Lung (tissue), 17 donors: ENCODE measurements at places on chromosomes 11 and 22. TPM values are rescaled to one million over a fixed set of nuclear protein-coding genes. Genes with fewer than 3 reads are reported as not detected.

The LRRN4CL gene
- total RNA-seq, result 2.6 TPM

The PRR5L gene
- 10.4 TPM for total RNA-seq

The RAC2 gene
- total RNA-seq, result 16.7 TPM

The OR2AG2 gene
- total RNA-seq, result 0.18 TPM

The OR52N4 gene
- total RNA-seq, result 0.26 TPM

The MYRF gene
- total RNA-seq, result 41.2 TPM

The FBXO3 gene
- 23.0 TPM for total RNA-seq

- DNase-seq, result no peak
Measured at GRCh38 chr11:614021-614622, 1.6 kb downstream of the IRF7 start.

GRCh38 chr11:86046116-86046515 is 22.8 kb downstream of the PICALM start:
- DNase-seq, result no peak

- no peak for DNase-seq
Measured at GRCh38 chr11:76667271-76667818, 3.2 kb downstream of the LRRC32 start.

DNA sequence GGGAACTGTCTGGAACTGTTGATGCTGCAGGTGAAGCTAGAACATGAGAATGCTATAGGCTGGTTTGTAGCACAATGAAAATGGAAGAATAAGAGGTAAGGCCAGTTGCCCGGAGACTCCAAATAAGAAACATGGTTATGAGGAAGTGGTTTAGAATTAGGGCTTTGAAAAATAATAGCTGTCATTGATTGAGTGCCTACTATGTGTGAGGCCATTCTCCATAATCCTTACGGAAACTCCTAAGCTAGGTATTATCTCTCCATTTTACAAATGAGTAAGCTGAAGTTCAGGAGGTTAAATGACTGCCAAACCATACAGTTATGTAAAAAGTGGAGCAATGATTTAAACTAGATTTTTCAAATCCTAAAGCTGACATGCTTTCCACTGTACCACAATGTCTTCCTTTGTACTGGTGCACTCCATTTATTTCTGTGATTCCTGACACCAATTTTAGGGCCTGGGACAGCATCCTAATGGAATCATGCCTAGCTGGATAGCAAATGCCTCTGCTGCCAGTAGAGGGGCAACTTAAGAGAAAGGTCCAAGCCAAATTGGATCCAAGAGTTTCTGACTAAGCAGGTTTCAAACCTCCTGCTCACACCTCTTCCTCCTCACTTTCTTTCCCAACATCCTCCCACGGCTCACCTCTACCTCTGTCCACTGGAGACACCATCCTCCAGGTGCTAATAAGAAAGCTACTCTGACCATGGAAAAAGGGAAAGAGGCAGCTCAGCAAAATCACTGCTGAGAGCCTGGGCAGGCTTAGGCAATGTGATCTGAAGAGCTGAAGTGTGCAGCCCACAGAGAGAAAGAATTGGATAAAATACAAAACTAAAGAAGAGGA is 46.9 kb upstream of the PICALM start:
- no peak for DNase-seq

- no peak for DNase-seq
Measured at GRCh38 chr11:122984186-122985011, 2.8 kb upstream of the BSX start.

GRCh38 chr11:112292785-112293407 is 32.2 kb upstream of the PLET1 start:
- DNase-seq, result peak; percentile 29

DNA sequence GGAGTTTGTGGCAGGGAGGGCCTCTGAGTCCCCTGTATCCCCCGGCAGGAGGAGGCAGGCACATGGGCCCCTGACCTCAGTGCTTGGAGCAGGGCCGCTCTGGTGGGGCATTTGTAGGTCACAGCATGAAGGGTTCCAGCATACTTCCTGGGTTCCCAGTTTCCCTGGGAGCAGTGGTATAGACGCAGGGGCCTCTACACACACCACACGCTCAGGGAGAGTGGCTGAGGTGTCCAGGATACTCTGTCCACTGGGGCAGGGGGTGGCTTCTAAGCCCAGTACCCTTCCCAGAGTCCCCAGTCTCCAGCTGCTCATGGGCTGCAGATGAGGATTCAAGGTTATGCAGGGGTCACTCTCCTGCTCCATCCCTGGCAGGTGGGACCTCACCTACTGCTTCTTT is 6.1 kb downstream of the LSP1 start:
- DNase-seq, result no peak

DNA sequence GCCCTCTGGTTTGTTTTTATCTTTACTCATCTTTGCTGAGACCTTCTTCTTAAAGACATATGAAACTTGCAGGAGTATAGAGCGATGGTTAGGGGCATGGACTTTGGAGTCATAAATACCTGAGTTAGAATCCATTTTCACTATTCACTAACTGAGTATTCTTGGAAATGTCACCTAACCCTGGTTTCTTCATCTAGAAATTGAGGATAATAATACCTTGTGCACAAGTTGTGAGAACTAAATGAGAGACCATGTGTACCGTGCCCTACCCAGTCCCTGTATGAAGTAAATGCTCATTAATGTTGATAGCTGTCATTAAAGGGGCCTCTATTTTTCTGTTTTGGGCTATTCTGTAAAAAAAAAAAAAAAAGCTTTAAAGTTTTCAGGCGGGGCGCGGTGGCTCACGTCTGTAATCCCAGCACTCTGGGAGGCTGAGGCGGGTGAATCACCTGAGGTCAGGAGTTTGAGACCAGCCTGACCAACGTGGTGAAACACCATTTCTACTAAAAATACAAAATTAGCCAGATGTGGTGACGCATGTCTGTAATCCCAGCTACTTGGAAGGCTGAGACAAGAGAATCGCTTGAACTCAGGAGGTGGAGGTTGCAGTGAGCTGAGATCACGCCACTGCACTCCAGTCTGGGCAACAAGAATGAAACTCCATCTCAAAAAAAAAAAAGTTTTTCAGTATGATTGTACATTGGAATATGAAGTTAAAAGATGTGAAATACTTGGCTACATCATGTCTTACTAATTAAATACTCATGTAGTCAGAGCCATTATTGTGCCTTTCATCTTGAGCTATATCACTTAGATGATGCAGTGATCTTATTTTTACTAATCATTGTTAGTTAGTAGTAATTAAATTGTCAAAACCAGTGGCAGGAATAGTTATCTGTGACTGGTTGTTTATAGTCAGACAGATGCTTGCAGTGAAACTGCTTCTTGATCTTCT is 95.0 kb downstream of the AMOTL1 start:
- DNase-seq, result no peak

DNA sequence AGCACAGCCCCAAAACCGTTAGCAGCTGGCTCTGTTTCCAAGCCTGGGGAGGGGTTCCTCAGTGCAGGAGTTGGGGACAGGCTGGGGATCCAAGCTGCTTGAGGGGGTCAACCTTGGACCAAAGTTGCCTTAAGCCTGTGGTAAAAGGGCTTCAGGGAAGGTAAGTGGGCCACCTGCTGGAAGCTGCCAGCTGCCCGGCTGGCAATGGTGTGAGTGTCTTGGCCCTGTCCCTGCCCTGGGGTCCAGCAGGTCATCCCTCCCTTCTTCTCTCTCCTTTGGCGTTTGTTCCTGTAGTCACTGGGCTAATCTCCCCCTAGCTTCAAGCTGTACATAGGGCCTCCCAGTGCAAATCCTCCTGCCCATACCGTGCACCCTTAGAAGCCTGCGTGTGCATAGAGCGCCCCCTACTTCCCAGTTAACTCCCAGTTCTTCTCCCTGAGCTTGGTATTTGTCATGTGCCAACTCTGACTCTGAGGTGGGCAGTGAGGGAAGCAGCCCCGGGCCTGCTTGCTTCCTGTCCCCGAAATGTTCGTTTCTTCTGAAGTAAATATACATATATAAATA is 4.4 kb downstream of the TMEM258 start:
- peak; percentile 53 for DNase-seq

- peak; percentile 29 for DNase-seq
Measured at GRCh38 chr11:121082670-121083069, 18.4 kb upstream of the TECTA start.

DNA sequence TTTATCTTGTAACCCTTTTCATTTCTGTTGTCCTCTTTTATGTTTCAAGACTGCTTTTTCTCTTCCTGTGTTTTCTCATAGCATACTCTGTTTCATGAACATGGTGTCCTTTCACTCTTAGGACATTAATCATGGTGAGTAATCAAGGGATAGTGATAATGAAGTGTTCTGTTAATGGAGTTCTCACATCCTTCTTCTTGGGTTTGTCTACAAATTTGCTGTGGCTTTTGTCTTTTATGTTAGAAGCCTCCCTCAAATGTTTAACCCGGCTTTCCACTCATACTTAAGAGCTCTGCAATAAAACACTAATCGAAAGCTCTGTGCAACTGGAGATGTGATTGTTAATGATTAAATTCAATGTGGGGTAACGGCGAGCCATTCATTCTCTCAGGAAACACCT is 593.6 kb downstream of the NELL1 start:
- no peak for DNase-seq

DNA sequence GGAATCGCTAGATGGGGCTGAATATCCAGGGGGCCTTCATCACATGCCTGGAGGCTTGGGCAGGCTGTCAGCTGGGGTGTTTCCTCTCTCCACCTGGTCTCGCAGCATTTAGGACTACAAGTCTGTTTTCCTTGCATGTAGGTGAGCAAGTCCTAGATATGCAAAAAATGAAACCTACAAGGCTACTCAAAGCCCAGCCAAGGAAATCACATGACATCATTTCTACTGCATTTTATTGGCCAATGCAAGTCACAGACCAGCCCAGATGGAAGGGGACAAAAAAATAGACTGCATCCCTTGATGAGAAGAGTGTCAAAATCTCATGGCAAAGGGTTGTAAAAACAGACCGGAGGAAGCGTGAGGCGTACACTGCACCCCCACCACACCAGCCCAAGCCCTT is 9.6 kb upstream of the APOBEC3B start:
- DNase-seq, result no peak

DNA sequence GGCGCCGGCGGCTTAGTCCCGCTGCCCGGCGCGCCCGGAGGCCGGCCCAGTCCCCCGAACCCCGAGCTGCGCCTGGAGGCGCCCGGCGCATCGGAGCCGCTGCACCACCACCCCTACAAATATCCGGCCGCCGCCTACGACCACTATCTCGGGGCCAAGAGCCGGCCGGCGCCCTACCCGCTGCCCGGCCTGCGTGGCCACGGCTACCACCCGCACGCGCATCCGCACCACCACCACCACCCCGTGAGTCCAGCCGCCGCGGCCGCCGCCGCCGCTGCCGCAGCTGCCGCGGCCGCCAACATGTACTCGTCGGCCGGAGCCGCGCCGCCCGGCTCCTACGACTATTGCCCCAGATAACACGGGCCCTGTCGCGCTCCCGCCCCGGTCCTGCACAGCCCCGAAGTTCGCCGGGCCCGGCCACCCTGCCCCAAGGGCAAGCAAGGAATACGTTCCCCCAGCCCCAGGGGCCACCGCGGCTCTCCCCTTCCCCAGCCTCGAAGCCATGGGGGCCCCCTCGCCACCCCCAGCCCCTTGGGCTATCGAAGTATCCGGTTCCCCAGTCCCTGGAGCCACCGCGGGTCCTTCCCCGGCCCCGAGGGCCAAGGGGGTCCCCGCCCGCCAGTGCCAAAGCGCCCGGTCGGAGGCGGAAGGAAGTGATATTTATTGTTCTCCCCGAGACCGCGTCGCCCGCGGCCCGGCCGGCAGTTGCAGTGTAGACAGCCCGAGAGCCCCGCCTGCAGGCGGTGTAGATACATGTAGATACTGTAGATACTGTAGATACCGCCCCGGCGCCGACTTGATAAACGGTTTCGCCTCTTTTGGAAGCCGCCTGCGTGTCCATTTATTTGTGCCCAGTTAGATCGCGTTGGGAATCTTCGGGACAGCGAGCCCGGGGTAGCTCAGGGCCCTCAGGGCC is 6.2 kb downstream of the TBX1 start:
- DNase-seq, result no peak

DNA sequence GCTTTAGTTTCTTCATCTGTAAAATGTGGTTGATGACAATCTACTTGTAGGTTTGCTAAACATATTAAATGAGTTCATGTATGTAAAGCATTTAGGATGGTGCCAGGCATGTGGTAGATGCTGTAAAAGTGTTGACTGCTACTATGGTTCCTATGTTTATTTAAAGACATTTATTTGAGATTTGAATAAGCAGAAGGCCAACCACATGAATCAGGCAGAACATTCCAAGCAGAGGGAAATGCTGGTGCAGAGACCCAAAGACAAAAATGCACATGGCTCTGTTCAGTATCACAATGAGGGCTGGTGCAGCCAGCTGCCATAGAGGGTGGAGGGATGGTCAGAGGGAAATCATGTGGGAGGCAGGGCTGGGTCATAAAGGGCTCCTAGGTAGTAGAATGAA is 156.2 kb upstream of the PDGFD start:
- no peak for DNase-seq

GRCh38 chr11:49995565-49995964 is 13.2 kb upstream of the OR4C12 start:
- DNase-seq, result peak; percentile 0
